Fibroblast of lung (primary cell): ENCODE measurements at places on chromosomes 6 and 20.
A peak's percentile ranks its signal among the peaks of the same experiment; 100 is the strongest.

DNA sequence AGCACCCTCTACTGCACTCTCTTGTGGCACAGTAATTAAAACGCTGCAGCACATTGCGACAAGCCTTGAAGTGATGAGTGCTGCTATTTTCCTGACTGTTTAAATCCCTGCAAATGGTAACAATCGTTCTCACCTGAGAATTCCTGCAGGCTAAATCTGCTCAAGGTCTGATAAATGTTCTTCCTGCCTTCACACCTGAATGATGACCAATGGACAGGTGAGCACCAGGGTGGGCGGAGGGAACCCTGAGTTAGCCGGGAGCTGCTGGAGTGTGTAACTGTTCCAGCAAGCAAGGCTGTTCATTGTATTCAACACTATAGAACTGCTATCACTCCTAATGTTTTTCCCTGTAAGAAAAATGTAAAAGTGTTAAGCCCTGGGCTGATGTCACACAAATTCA, 4.0 kb downstream of the DACT2 start:
- DNase-seq = no peak

DNA sequence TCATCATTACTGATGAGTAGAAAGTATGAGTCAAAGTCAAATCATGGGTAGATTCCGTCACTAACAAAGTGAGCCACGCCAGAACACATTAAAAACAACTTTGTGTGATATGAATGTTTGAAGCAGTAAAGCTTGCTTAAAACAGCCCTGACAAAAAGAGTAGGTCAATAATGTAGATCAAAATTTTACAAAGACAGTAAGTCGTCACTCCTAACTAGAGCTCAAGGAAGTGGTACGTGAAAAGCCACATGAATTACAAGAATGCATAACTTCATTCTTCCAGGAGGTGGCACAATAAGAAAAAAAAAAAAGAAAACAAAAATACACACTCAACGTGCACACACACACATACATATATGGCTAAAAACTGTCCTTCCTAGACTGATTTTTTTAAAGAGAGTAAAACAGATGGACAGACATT, 69.9 kb downstream of the HACE1 start:
- DNase-seq = peak; percentile 58

DNA sequence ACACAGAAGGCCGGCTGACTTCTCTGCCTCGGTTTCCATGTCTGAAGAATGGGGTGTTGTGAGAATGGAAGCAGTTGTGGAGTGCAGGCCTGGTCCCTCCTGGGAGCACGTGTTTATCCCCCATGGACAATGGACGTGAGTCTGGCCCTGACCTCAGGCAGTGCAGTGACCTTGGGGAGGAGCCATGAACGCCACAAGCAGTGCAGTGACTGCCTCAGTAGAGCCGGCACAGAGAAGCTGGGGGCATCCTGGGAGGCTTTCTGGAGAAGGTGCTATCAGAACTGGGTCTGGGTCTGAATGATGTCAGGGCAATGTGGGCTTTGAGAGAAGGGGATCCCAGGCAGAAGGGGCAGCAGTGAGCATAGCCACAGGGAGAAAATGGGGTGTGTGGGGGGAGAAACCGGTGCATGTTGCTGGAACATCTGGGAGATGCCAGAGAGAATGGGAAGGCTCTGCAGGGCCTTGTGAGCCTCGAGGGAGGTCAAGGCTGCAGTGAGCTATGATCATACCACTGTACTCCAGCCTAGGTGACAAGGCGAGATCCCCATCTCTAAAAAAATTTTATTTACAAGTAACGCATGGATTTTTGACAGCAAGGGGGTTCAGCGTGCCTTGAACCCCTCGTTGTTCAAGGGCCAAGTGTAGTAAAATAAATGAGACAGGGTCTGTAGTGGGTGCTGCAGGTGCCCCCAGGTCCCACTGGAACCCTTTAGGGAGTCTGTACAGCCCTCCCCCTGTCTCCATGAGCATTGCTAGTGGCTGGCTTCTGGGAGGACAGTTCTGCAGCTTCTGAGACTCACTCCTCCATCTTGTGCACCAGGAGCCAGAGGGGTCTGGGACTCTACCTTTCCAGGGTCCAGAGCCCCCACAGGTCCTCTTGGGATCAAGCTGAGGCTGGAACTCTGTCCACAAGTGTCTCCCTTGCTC, 27.0 kb upstream of the ZBP1 start:
- no peak for DNase-seq

DNA sequence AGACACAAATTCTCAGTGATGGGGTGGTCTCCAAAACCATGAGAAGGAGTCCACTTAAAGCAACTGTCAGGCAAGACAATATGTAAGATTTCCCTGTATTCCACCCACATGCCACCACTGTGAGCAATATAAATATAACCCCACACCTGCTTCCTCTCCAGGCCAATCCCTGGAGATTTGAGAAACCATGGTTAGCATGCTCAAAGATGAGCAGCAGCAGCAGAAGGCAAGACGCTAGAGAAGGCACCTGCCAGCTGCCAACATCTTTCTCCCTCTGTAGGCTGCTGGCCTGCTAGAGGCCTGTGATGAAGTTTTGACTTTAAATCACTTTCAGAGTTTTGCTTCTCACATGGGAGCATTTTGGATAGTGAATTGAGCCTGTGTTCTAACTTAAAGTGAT, 7.9 kb upstream of the SOD2 start:
- peak; percentile 16 for DNase-seq

DNA sequence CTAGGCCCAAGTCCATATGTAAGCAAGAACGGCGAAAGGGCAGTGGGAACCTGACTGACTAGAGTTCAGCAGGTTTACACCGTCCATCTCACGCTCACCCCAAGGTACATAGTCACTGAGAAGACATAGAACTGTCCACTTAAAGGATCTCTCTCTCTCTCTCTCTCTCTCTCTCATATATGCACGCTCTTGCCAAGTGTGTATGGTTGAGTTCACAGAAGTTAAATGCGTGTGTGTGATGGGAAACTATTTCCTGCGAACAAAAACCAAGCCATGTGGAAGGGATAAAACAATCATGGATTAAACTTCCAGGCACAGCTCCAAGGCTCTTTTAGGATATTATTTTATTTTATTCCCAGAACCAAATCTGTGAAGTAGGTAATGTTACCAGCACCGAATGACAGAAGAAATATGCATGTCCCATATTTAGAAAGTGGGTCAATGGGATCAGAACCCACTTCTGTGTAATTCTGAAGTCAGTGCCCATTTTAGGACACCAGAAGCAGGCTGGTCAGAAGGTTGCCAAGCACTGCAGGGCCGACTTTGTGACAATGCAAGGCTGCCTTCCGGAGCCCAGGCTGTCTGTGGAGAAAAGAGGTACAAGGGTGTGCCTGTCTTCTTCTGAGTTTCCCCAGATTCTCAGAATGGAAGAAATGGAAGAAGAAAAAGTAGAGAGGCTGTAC, 49.2 kb upstream of the MAP7 start:
- DNase-seq = peak; percentile 62

GRCh38 chr20:10067321-10067720, 32.5 kb downstream of the ANKEF1 start:
- DNase-seq = no peak

- DNase-seq = no peak
These were observed 347.3 kb downstream of the DHX35 start for GRCh38 chr20:39309458-39309857.

GRCh38 chr20:47428164-47428563, 71.7 kb upstream of the ZMYND8 start:
- no peak for DNase-seq

GRCh38 chr6:162621246-162621645, 106.3 kb downstream of the PRKN start:
- DNase-seq = peak; percentile 78
